Mesendoderm (in vitro differentiated cells): ENCODE measurements at places on chromosomes 16 and 17.

GRCh38 chr16:81456523-81457325, 12.1 kb downstream of the CMIP start:
- DNase-seq = no peak

DNA sequence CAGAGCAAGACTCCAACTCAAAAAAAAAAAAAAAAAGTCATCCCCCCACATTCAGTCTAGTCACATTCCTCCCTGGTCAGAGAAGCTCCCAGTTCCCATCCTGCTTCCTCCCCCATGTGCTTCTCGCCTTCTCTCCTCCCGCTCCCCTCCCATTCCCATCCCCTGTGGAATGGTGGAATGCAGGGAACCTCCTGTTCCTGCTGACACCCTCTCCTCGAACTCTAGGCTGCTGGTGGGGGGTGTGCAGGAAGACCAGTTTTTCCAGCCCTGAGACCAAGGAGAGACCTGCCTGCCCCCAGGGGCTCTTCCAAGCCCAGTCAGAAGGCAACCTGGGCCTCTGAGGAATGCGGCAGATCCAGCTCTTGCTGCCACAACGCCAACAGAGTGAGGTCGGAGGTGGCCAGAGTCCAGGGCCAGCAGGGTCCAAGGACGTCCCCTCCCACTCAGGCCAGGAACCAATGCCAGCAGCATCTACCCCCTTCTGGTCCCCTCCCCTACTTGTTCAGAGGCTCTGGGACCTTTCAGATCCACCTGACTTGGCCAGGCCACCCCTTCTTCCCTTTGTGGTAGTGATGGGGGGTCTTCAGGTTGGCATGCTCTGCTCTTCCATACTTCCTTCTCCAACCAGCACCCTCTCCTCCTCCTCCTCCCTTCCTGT, 39.3 kb upstream of the TAC4 start:
- peak; percentile 98 for DNase-seq

GRCh38 chr17:58691701-58692238, at the start of gene TEX14:
TEX14 (minus strand) TSS chr17:58692045; CDS start chr17:58652001, 40,044 bp downstream.
- DNase-seq = no peak

- DNase-seq = no peak
Measured at GRCh38 chr16:3490911-3491629, 4.2 kb downstream of the C16orf90 start.

DNA sequence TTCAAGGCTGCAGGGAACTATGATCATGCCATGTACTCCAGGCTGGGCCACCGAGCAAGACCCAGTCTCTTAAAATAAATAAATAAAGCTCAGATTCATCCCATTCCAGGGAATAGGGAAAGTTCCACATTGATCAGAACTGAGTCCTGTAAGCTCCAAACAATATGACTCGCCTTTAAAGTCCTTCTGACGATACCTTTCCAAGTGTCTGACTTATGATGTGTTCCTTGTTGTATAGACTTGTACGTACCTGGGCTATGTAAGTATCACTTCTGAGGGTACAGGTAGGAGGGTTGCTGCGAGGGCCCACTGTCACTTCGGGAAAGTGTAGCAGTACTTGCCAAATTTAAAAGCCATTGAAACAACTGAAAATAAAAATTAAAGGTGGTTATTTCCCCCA, 252.8 kb downstream of the IRX3 start:
- no peak for DNase-seq

GRCh38 chr17:80449930-80450576, 26.4 kb downstream of the NPTX1 start:
- DNase-seq = no peak

DNA sequence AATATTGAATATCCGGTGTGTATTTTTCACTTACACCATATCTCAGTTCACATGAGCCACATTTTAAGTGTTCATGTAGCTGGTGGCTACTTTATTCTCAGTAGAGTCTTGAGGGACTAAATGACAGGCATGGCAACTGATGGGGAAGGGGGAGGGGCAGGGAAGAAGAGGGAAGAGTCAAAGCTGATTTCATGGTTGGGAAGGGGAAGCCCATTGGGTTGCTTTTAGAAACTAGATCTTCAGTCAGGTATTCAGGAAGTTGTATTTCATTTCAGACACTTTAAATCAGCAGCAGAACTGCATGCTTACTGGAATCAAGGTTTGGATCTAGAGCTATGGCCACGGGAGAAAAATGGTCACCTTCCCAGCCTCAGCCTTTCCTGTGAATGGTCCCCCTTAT, 2.9 kb upstream of the WIPI1 start:
- DNase-seq = no peak

GRCh38 chr17:38559880-38560230, 45.9 kb downstream of the SRCIN1 start:
- no peak for DNase-seq

DNA sequence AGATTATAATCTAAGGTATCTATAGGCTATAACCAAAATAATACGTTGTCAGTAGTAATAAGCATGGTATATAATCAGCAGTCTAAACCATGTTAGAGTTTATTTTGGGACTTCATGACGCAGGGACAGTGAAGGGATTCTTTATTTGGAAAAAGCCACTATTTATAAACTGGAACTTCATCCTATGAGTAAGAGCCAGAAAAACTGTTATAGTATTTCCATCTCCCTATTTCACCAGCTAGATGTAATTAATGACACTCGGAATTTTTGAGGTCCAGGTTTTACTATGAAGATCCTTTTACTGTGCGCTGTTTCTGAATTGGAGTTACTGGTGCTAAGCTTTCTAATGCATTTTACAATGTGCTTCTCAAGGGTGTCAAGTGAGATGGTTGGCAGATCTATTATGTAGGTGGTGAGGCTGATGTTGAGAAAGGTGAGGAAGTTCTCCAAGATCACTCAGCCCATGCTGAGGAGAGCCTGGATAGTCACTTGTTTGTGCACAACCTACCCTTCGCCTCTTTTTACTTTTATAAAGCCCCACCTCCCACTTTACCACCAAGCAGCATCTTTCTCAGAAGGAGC, 149.3 kb downstream of the MSI2 start:
- no peak for DNase-seq

- peak; percentile 77 for DNase-seq
Measured at GRCh38 chr17:43418441-43419374, 19.9 kb downstream of the ARL4D start.
